Astrocyte (in vitro differentiated cells and primary cell): ENCODE measurements at places on chromosomes 11 and 22. TPM values are rescaled to one million over a fixed set of nuclear protein-coding genes. Genes with fewer than 3 reads are reported as not detected.
A peak's percentile ranks its signal among the peaks of the same experiment; 100 is the strongest.

DNA sequence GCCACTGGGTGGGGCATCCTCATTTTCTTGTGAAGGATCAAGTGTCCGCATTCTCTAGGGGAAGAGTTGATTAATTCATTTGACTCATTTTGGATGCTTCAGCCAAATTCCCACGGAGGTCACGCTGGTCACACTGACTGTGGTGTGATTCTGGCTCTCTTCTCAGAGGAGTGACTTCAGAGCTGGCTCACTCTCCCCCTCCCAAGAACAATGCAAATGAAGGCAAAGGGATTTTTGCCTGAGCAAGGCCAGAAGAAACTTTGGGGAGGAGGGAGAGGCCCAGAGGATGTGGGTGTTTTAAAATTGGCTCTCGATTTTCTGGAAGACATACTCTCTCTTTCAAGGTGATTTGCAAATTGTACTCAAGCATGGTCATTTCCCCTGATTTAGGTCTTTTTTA, 51.1 kb upstream of the LMO2 start:
- peak overlapping the region; percentile 64 for H3K27ac ChIP-seq
- no peaks in the 10 kb centered on the region for H3K27me3 ChIP-seq
- no peak overlapping the region for H3K4me3 ChIP-seq

Gene KLHL35
- total RNA-seq: 0.77 and 0.87 TPM in 2 replicates

DNA sequence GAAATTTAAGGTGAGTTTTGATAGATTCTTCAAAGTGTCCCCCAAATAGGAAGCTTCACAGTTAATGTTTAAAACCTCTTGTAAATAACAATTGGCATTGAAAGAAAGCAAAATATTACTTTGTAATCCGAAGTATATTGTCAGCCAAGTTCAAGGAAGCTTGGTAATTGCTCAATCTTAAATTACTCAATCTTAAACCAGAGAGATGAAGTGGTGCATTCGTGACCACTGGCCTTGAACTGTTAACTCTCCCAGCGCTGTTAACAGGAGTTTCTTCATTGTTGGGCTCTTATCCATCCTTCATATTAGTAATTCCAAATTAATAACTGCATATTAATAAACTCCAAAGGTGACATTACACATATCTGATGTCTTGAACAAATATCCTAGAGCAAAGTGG, 20.6 kb upstream of the FDX1 start:
- no peaks in the 10 kb centered on the region for H3K36me3 ChIP-seq
- no peak overlapping the region for H3K27ac ChIP-seq
- H3K4me1 ChIP-seq: no peaks in the 10 kb centered on the region
- no peak overlapping the region for H3K4me3 ChIP-seq
- H3K27me3 ChIP-seq: no peaks in the 10 kb centered on the region
- DNase-seq: no peak

Gene TSGA10IP
- total RNA-seq: not detected in 2 replicates

Gene CHCHD10
- total RNA-seq: 60.9 and 70.5 TPM in 2 replicates

- peaks cover 18% of the 10 kb centered on the region for H3K27me3 ChIP-seq
- no peak overlapping the region for H3K4me3 ChIP-seq
- no peak for DNase-seq
- H3K4me1 ChIP-seq: no peaks in the 10 kb centered on the region
- no peaks in the 10 kb centered on the region for H3K36me3 ChIP-seq
- no peak overlapping the region for H3K27ac ChIP-seq
Observed at GRCh38 chr11:13033760-13034533, 24.8 kb downstream of the RASSF10 start.

Gene TMEM138
- 32.9 and 36.8 TPM in 2 replicates for total RNA-seq

DNA sequence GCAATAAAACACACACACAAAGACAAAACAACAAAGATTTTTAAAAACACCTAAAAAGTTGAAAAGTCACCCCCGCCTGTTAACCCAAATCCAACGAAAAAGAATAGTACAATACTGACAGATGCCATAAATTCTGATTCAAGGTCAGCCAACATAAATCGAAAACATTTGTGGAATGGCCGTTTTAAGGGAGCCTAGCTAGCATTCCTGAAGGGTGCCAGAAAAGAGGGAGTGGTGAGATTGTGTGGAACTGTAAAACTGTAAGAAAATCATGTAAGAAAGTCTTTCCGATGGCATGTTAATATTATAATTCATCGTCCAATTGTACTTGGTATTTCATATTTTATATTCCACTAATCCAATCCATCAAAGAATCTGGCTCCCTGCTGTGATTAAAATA, 75.1 kb downstream of the RAB38 start:
- DNase-seq: no peak
- H3K27ac ChIP-seq: no peak overlapping the region
- no peak overlapping the region for H3K4me3 ChIP-seq
- H3K27me3 ChIP-seq: no peaks in the 10 kb centered on the region
- H3K36me3 ChIP-seq: no peaks in the 10 kb centered on the region
- no peaks in the 10 kb centered on the region for H3K4me1 ChIP-seq

DNA sequence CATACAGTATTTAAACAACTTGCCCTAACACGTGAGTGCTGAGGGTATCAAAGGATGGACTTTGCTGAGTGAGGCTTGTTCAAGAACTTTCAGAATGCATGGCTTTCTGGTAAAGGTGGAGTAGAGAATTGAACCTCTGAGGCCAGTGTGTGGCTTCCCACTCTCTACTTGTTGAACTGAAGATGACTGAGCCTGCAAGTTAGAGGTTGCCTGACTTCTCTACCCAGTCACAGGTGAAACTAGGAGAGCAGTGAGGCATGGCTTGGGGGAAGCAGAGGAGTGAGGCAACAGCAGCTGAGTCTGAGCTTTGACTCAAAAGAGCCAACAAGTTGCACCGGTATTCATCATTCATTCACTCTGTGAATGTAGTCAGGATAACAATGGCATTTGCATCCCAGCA, 256.4 kb upstream of the SESN3 start:
- no peak for DNase-seq
- H3K36me3 ChIP-seq: no peaks in the 10 kb centered on the region
- H3K4me3 ChIP-seq: no peak overlapping the region
- H3K27me3 ChIP-seq: no peaks in the 10 kb centered on the region
- H3K27ac ChIP-seq: no peak overlapping the region

DNA sequence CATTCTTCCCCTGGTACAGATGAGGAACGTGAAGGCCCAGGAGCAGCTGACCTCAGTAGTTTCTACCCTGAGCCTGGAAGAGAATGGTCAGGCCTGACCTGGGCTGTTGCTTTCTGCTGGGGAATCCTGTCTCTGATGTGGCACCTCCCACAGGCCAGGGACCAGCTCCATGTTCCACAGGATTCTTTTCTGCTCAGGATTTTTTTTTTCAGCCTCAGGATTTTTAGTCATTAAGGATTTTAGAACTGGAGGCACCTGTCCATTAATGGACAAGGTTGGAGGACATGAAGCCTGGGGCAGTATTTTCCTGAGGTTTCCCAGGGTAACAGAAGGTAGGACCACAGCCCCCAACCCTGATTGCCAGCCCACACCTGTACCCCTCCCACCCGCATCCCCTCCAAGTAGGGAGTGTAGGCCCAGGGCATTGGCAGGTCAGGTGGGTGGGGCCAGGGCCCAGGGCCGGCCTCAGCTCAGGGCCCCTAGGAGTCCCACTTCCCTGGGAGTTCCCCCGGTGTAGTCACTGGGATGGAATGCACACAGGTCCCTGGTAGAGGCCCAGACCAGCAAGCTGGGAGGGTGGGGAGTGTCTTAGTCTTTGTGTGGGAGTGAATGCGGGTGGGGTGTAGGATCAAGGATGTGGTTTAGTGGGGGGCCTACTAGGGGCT, 16.1 kb downstream of the BIK start:
- H3K27ac ChIP-seq: peak overlapping the region; percentile 35
- peak; percentile 80 for DNase-seq

DNA sequence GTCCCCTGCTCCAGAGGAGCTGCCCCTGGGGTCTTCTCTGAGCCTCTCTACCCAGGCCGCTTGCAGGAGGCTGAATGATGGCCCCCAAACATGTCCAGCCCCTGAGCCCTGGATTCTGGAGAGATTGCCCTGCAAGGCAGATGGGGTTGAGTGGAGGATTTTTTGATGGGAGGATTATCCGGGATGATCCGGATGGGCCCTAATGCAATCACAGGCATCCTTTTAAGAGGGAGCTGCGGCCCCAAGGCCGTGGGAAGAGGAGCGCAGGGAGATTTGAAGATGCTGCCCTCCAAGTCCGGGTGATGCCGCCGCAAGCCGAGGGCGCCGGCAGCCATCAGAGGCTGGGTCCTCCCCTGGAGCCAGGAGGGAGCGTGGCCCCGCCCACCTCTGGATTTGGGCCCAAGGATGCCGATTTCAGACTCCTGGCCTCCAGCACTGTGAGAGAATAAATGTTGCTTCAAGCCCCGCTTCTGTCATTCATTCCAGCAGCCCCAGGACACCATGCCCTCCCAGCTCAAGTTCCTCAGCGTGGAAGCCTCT, 66.0 kb downstream of the WNT7B start:
- peaks cover 6% of the 10 kb centered on the region for H3K4me1 ChIP-seq
- DNase-seq: no peak
- peaks cover 3% of the 10 kb centered on the region for H3K27me3 ChIP-seq
- H3K4me3 ChIP-seq: no peak overlapping the region
- H3K27ac ChIP-seq: no peak overlapping the region
- H3K36me3 ChIP-seq: no peaks in the 10 kb centered on the region

- H3K27ac ChIP-seq: no peak overlapping the region
- peaks cover 24% of the 10 kb centered on the region for H3K36me3 ChIP-seq
- H3K4me1 ChIP-seq: peaks cover 3% of the 10 kb centered on the region
- DNase-seq: no peak
- H3K4me3 ChIP-seq: no peak overlapping the region
- no peaks in the 10 kb centered on the region for H3K27me3 ChIP-seq
Observed at GRCh38 chr11:9495803-9496514, 35.1 kb downstream of the ZNF143 start.

Gene RGL4
- not detected in 2 replicates for total RNA-seq

DNA sequence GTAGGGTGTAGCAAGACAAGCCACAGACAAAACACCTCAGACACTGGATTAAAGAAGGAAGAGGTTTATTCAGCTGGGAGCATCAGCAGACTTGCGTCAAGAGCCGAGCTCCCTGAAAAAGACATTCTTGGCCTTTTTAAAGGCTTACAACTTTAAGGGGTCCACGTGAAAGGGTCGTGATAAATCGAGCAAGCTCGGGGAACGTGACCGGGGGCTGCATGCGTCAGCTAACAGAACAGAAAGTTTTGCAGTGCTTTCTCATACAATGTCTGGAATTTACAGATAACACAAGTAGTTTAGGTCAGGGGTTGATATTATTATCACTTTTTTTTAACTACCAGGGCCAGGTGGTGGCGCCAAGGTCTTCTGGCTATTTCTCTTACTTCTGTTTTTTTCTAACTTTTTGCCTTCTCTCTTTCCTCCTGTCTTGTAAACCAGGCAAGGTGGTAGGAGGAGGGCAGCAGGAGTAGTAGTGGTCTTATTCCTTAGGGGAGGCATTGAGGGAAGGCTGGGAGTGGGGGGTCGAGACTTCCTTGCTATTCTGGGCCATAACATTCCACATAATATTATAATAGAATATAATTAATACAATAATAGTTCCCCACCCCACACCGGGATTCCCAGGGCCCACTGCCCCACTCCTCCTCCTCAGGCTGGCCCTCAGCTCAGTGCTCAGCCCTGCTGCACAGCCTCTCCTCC, 587 bp upstream of the ALDH3B1 start:
- H3K27me3 ChIP-seq: no peaks in the 10 kb centered on the region
- H3K27ac ChIP-seq: peak overlapping the region; percentile 96
- H3K36me3 ChIP-seq: no peaks in the 10 kb centered on the region
- no peak overlapping the region for H3K4me3 ChIP-seq
- H3K4me1 ChIP-seq: peaks cover 53% of the 10 kb centered on the region
- DNase-seq: no peak

Gene OSM
- total RNA-seq: not detected in 2 replicates

Gene GUCY1A2
- 17.8 and 18.1 TPM in 2 replicates for total RNA-seq
